Stimulated activated CD8-positive, alpha-beta memory T cell treated with anti-CD3 and anti-CD28 coated beads, Interleukin-15, amount 100 ng/mL, for 48 hours (primary cell): ENCODE measurements at places on chromosomes 1 and 21.

GRCh38 chr1:229760478-229760996 lies 134.5 kb downstream of the URB2 start:
- no peak for DNase-seq

DNA sequence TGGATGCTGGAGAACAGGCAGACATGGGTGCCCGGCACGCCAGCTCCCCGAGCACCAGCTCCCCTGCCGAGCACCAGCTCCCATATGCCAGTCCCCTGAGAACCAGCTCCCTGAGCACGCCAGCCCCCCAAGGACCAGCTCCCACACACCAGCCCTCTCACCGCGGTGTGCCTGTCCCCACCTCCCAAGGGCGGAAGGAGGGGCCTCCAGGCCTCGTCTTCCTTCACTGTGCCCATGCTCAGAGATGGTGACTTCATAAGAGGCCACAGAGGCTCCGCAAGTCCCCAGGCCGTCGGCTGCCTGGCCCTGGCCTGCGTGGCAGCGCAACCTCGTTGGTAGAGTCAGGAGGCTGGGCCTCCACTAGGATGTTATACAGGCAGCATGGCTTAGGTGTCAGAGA lies 69.1 kb downstream of the AGPAT3 start:
- no peak for DNase-seq

- DNase-seq: no peak
Measured at GRCh38 chr21:16125274-16125673, 395.5 kb downstream of the USP25 start.

GRCh38 chr21:44815852-44816628 lies 1.8 kb downstream of the SUMO3 start:
- no peak for DNase-seq

GRCh38 chr1:1032424-1032823 lies 12.5 kb downstream of the AGRN start:
- no peak for DNase-seq

GRCh38 chr21:42151148-42151947 lies 67.6 kb upstream of the ABCG1 start:
- DNase-seq: no peak

- DNase-seq: no peak
Measured at GRCh38 chr21:46357684-46358425, 33.9 kb downstream of the PCNT start.

- no peak for DNase-seq
Measured at GRCh38 chr1:4702932-4703331, 48.5 kb downstream of the AJAP1 start.

GRCh38 chr1:13623021-13623637 lies 39.5 kb downstream of the PDPN start:
- no peak for DNase-seq

DNA sequence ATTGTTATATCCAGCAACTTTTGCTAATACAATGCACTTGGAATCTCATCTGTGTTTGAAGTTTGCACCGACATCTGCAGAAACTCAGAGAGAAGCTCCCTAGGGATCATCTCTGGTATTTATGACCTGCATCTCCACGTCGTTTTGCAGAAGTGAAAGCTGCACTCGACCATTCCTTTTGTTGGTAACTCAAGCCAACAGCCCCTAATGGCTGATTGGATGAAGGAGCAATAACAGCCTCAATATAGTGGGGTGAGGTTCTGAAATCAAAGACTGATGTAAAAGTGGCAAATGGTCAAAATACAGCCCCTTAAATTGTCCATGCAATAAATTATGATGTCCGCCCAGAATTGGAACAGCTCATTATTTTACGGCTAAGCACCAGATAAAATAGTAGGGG lies 344.2 kb upstream of the KAZN start:
- no peak for DNase-seq

GRCh38 chr1:82517586-82517985 lies 716.9 kb downstream of the ADGRL2 start:
- DNase-seq: no peak

GRCh38 chr21:44722731-44723130 lies 11.4 kb upstream of the TSPEAR start:
- no peak for DNase-seq

DNA sequence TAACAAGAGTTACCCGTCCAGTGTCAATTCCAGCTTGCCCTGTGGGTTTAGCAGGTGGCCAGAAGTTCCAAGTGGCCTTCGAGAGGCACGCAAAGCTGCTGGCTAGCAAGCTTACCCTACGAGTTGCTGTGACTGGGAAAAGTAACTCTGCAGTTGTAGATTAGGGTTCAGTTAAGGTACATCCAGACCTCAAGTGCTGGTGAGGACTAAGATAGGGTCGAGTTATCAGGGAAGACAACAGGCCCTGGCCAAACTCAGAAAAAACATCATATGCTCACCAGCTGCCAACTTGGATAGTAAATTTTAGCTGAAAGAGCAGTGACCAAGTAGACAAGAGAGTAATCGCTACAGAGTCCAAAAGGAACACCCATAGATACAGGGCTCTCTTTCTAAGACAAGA lies 27.7 kb upstream of the LRRC7 start:
- DNase-seq: no peak

DNA sequence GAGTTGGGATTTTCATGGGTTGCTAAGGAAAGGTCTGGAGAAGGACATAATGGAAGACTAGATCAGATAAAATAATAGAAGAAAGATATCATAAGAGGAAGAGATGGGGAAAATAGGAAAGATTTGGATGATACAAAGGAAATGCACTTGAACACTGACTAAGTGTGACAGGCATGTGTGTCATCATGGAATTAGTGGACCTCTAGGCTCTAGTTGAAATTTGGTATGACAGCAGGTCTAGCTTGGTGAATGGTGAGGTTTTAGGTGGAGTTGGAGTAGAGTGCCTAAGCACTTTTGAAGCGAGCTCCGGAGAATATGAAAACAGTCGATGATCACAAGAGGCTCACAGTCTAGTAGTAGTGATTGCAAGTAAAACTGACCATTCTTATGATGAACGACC lies 73.0 kb upstream of the PTGS2 start:
- DNase-seq: no peak

- DNase-seq: no peak
Measured at GRCh38 chr21:14223365-14223764, 7.4 kb downstream of the RBM11 start.

- DNase-seq: no peak
Measured at GRCh38 chr1:17768651-17769241, 13.6 kb downstream of the ACTL8 start.

GRCh38 chr21:33064623-33065390 lies 5.1 kb upstream of the OLIG1 start:
- DNase-seq: no peak

GRCh38 chr1:159838715-159839114 lies 12.0 kb downstream of the SLAMF8 start:
- DNase-seq: no peak

DNA sequence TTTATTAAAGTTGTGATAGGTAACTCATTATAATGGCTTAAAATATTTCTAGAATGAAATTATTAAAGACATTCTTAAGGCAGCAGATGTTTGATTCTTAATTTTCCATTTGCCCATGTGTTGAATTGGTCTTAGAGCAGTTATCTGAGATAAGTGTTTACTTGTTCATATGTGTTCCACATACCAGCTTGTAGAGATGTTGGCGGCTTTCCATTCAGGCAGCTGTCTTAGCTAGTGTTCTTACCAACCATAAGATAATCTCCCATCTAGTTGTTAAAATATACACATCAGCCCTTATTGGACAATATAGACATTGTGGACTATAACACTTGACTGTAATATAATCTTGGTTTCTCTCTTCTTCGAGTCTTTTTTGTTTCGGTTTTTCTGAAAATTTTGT lies 1372.9 kb upstream of the ADGRL2 start:
- DNase-seq: no peak

DNA sequence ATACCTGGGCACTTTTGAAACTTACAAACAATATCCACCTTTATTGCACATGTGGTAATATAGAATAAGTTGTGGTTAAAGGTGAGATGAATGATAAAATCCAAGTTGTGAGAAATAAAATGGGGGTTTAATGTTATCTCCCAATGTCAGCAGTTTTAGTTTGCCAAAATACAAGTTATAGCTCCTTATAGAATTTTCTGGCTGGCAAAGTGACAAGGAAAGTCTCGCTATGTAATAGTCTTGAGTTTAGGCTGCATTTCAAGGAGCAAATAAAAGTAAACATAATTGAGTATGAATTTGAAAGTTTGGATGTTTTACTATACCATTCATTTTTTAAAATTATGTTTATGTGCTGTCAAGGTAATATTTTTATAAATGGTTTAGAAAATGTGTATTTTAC lies 15.0 kb upstream of the NEXN start:
- DNase-seq: no peak

DNA sequence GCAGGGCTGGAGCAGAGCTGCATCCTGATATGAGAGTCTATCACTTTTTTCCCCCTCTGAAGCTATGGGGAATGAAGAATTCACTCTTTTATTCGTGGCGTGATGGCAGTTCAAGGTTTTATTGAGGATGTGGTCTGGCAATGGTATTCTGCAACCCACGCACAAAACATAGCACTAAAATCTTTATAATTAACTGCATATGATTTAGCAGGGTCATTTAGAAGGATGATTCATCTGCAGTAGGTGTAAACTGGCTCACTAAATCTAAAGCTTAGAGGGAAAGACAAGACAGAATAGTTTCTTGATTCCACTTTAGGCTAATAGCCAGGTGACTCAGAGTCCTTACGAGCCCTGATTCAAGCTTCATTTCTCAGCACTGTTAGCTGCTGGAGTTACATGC lies 25.0 kb upstream of the CHRM3 start:
- DNase-seq: no peak

DNA sequence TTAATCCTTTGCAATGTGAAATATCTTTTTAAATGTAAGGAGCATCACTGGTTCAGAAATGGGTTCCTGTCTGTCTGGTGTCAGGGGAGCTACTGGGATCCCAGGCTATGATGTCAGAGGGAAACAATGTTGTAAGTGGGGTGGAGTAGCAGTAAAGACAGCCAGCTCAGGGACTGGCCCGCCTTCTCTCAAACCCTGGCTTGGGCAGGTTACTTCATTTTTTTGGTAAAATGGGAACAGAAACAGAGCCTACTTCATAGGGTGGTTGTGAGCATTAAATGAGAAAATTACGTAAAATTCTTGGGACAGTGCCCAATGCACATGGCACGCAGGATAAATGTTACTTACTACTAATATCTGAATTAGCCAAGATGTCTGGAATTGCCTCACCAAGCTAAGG lies 30.7 kb upstream of the IL20 start:
- no peak for DNase-seq

DNA sequence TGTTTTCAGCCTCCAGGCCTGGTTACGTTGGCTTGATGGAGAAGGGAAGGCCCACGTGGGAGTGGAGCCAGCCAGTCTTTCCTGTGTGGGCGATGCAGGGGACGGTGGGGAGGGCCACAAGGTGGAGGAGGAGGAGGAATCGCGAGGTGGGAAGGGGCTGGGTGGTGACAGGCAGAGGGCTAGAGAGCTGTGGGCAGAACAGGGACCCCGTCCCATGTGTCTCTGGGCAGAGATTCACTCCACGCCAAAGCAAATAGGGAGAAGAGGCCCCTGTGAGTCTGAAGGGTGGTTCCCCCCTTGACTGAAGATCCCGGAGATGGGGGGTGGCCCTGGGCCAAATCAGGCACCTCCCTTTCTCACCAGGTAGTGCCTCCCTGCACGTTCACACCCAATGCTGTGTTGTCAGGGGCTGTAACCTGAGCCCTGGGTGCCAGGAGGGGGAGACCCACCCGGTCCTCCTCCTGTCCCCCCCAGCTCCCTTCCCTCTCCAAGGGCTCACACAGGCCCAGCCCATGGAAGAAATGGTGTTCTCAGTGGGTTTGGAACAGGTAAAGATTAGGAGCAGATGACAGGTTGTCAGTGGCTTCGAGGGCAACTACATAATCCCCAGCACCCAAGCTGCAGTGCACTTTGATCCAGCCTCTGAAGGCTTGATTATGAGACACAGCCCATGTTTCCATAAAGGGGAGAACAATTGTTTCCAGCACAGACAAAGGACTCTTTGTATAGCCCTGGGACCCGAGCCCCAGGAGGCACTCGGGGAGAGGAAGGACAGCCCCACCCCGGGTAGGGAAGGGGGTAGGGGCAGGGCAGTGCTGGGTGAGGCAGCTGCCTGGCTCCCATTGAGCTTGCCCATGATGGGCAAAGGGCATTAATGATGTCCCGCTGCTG lies 37.7 kb upstream of the GPR37L1 start:
- no peak for DNase-seq

GRCh38 chr1:229167318-229167717 lies 103.6 kb upstream of the RAB4A start:
- DNase-seq: no peak

DNA sequence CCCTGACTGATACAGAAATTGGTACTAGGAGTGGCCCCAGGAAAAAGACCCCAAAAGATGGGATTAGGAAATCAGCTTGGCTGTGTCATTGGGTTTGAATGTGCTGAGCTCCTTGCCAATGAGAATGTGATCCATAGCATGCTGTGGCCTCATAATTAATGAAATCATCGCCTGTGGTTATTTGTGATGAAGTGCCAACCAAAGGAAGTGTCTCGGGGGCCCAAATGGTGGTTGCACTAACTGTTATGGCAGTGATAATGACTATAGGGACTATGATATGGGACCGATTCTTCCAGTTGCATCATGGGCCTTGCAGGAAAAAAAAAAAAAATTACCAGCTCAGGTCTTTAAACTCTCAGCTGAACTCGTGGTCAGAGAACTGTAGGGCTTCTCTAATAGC lies 15.4 kb upstream of the ZDHHC18 start:
- DNase-seq: no peak

DNA sequence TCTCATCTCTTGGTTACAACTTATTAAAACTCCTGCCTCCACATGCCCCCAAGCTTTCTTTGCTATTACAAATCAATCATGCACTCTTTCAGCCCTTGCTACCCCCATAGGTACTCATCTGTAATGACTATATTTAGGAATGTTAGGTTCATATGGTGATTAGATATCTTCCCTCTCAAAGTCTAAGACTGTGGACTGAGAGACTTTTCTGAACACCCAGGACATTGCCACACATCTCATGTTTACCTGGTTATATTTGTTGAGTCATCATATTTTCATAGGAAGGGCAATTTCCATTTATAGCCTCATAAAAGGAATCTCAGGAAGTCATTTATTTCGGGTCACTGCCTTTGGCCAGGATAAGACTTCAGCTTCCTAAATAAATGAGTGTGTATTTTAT lies 81.5 kb upstream of the LPGAT1 start:
- no peak for DNase-seq

- no peak for DNase-seq
Measured at GRCh38 chr1:116131866-116132605, 20.8 kb downstream of the MAB21L3 start.

DNA sequence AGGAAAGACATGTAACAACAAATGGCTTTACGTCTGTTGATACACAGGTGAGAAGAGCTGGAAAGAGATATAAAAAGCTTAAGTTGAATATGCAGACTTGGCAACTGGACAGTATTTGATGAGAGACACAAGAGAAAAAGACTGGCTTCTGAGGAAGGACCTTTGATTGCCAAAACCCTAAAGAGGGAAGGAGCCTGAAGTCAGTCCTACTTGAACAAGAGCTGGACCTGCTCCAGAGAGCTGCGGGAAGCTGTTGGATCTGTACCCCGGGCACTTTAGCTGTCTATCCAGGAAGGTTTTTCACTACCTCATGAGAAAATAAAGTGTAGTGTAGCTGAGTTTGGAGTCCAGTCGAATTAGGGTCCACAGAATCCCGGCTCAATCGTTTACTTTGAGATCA lies 25.3 kb upstream of the LRRC8B start:
- no peak for DNase-seq

GRCh38 chr1:171252482-171252881 lies 4.2 kb downstream of the FMO1 start:
- DNase-seq: no peak
